ENCODE measurements at places on chromosomes 7 and 10.

DNA sequence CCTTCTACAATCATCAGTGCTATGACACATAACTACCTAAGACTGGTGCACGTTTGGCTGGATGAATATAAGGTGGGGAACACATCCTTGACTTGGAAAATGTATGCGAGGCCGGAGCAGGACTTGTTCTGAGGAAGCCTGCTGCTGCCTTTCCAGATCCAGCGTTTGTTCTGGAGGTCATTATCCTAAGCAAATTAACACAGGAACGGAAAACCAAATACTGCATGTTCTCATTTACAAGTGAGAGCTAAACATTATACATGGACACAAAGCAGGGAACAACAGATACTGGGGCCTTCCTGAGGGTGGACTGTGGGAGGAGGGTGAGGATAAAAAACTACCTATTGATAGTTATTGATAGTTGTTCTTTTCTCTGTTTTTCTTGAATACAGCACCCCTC, 10.8 kb upstream of the GALNT11 start:
- DNase-seq, result no peak

DNA sequence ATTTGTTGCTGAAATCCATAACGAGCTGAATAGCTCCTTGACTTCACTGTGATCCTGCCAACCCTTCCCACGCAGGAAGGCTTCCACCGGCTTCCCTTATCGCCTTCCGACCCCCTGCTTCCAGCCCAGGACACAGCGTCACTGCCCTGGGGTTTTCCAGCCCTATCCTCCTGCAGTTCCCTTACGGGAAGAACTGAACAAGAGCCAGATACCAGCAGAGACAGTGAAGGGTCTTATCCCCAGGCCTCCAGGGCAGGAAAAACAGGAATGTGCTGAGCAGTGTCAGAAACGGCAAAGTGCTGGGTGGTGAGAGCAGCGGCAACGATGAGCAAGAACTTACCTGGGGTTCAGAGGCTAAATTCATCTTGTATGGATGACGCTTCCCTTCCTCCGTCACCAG, 22.4 kb downstream of the PDLIM1 start:
- no peak for DNase-seq

DNA sequence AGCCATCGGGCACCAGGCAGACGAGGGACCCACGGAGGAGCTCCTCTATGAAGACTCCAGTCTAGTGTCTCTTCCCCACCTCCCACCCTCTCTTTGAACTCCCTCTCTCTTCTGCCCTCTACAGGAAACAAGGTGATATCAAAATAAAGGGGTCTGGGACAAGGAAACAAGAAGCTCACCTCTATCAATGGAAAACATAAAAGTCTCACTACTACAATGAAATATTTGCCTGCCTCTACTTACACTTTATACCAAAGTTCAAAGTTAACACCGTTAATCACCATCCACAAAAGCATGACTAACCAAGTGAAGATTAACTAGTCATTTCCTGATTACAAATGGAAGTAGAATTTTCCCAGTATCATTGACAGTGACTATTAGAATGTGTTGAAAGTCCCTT, 82.2 kb downstream of the PARD3 start:
- no peak for DNase-seq

- no peak for DNase-seq
Measured at GRCh38 chr10:4819707-4820106, 6.3 kb upstream of the AKR1E2 start.

GRCh38 chr7:135803143-135803542, 54.5 kb upstream of the FAM180A start:
- no peak for DNase-seq

DNA sequence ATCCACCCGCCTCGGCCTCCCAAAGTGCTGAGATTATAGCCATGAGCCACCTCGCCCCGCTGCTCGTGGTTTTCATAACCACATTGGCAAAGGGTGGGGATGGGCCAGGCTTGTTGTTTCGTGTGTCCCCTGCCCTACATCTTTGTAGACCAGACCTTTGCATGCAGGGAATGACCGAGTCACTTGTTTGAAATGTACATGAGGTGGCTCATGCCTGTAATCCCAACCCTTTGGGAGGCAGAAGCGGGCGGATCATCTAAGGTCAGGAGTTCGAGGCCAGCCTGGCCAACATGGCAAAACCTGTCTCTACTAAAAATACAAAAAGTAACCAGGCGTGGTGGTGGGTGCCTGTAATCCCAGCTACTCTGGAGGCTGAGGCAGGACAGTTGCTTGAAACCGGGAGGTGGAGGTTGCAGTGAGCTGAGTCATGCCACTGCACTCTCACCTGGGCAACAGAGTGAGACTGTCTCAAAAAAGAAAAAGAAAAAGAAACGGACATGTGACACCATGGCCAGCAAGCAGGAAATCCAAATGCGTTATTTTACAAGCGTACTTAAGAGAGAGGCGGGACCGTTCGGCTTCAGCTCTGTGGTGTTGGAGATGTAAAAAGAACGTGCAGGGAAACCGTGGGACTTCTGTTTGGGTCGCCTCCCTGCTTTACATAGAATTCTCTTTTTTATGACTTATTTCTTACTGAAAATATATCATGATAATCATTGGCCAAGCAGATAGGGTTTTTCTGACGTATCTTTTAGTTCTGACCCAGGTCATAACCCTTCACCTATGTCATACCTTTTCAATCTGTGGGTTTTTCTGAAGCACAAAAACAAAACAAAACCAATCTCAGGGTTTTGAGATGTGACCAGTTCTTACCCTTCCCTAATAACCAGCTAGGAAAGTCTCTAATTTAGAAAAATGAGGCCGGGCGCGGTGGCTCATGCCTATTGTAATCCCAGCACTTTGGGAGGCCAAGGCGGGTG, 45.1 kb downstream of the WIPI2 start:
- DNase-seq, result no peak

- DNase-seq, result no peak
Measured at GRCh38 chr7:37901236-37901827, 15.3 kb downstream of the SFRP4 start.

DNA sequence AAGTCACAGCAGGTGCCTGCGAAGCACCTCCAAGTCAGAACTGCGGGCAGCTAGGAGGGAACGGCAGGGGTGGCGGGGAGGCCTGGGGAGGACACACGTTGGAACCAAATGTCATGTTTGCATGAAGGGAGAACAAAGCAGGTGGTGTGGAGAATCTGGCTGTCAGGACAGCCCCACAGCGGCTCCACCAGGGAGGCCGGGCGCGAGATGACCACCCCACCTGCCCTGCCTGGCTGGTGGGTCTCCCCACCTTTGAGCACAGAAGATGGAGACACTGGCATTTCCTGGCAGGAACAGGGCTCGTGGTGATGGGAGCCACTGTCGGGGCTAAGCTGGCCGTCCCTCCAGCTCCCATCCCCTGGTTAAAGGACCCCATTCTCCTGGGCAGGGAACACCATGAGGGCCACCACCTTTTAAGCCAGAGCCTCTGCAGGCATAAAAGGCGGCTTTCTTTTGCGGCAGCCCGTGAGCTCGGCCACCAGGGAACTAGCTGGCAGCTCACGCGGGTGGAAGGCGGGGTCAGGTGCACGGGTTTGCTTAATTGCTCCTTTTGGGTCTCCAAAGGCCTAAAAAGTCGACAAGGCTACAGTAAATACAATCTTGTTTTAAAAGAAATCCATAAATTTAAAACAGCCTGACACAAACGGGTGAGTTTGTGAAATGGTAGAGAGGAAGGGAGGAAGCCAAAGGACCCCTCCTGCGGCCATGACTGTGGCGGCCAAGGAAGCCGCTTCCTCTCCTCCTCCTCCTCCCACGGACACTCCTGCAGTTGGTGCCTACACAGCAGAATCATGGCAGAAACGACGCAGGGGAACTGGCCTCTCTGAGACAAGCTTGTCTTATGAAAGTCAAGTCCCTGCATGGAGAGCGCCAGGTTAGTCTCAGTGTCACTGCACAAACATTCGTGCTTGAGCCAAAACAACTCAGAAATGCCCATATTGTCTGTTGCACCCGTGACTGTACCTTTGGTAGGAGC, 213.8 kb downstream of the DNAJB6 start:
- no peak for DNase-seq

DNA sequence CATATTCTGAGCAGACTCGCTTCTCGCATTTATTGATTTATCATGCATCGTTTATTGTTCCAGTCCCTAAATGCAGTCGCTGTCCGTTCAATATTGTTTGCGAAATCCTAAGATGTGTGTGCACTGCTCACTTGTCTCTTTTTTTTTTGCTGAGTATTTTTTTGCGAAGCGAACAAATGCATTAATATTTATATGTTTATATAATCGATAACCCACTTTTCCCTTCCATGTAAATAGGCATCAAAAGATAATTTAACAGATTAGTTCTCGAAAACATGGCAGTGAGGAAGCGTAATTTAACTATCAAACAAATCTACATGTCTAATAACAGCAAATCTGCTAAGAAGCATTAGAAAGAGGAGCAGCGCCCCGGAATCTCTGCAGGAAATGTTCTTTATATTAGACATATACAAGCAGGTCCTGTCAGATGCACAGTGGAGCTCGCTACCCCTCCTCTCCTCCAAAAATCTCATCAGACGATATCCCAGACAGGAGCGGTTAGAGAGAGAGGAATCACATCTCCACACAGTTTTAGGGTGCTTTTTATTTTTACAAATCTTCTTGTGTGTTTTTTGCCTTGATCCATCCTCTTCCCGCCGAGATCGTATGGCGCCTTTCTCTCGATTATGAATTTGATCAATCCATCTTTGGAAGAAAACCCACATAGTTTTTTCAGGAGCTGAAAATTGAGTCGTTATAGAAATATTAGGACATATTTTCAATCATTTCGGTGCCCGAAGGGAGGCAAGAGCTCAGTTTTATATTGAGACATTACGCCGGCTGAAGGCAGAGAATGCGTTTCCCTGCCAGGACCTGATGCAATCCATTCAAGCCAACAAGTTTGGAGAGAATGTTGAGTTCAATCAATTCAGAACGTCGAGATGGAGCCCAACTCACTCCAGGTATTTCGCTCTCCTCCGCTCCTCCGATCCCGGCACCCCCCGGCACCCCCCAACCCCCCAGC, at the start of gene ARID5B:
TSS of gene ARID5B (plus strand) at position 871 of the 964 bp plus-strand sequence. CDS start at position 882, 11 bp downstream.
- DNase-seq, result peak; percentile 65

- no peak for DNase-seq
Measured at GRCh38 chr7:107404740-107405537, 64.9 kb upstream of the GPR22 start.

DNA sequence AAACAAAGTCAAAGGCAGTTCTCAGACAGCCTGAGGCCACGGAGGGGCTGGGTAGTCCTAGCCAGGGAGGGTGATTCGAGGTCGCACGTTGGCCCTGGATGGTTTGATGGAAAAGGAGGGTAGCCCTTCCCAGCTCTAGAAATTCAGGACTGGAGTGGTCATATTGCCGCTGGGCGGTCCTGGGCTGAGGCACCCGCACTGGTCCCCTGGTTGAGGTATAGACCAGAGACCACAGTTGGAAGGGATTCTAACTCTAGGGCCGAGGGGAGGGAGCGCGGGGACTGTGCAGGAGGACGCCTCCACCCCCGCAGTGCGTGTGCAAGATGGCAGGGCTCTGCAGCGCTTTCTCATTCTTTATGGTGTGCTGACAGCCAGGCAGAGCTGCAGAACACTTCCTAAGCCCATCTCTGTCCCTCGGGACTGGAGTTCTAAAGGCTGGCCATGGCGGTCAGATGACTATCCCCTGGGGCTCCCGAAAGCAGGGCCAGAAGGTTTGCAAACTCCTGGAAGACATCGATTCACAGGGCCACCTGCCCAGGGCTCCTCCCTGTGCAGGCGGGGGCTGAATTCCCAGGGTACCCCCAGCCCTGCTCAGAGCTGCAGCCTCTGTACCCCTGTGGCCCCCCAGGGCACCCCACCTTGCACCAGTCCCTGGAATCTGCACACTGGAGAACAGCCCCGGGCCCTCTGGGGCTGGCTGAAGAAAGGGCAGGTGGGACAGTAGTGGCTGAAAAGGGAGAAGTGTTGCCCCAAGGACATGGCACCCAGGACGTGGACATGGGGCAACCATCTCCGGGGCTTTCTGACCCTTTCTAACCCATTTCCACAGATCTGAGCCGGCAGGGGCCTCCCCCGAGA, 51.0 kb upstream of the ELN start:
- DNase-seq, result no peak

GRCh38 chr10:63633677-63634487, 112.7 kb downstream of the REEP3 start:
- DNase-seq, result no peak

DNA sequence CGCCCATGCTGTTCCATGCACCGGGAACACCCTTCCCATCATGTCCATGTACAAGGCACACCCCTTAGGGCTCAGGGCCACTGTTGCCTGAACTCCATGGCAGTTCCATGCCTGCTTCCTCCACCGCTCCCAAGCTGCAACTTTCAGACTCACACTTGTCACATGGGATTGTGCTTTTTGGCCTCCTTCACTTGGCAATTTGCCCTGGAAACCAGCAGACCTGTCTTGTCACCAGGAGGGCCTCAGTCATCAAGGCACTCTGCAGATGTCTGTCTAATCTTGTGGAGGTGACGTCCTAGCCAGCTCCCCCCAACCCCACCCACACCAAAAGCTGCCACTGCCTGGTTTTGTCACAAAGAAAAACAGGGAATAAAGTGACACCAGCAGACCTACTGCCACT, 47.5 kb downstream of the CARD11 start:
- DNase-seq, result no peak

GRCh38 chr10:91726355-91726754, 71.9 kb upstream of the TNKS2 start:
- DNase-seq, result no peak

DNA sequence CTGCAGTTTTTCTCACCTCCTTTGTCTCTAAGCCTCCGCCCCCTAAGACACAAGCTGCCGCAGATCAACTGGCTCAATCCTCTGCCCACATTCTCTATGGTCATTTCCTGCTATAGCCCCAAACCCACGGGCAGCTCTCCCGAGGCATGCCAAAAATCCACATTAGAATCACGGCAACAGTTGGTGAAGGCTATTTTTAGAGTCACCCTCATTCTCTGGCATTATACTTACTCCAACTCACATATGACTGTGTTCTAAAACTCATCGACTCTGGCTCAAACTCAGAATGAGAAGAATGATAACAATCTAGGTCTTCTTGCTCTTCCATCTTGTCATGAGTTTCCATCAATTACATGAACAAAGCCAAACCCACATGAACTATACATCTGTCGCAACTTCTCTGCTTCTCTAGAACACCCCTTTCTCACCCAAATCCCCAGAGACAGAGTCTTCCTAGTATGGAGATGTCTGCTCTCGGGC, 10.9 kb upstream of the KIAA1549 start:
- DNase-seq, result no peak

- DNase-seq, result no peak
Measured at GRCh38 chr10:33739031-33739430, 404.6 kb upstream of the NRP1 start.

DNA sequence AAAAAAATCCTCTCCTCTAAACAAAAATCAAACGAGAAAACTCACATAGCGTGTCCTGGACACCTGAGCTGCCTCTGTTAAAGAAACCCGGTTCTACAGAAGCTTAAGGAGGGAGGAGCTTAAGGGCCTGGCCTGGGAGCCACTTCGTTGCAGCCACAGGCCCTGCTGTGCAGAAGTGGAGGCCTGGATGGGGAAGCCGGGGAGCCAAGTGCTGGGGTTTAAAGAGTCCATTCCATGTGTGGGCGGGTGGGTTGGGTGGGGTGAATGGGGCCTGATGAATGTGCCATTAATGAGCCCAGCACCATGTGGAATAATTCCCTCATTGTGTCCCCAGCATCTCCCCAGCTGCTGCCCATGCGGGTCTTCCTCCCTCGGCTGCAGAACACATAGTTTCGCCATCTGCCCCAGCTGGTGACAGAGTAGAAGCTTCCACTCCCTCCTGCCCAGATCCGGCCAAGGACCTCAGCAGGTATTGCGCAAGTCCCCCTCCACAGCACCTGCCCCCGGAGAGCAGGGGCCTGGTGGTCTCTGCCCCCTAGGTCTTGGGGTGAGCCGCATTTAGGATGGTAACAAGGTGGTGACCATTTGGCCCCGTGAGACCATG, 127.8 kb upstream of the BTBD16 start:
- DNase-seq, result no peak

- no peak for DNase-seq
Measured at GRCh38 chr7:82975811-82976468, 186.7 kb downstream of the PCLO start.
